ENCODE measurements at places on chromosomes 11 and 22.

GRCh38 chr11:119249671-119250010 is 43.5 kb downstream of the CBL start:
- no peak for DNase-seq
- no peak overlapping the region for H3K4me3 ChIP-seq
- no peak overlapping the region for H3K27ac ChIP-seq
- no peaks in the 10 kb centered on the region for H3K27me3 ChIP-seq
- no peaks in the 10 kb centered on the region for H3K36me3 ChIP-seq
- H3K4me1 ChIP-seq = no peaks in the 10 kb centered on the region

DNA sequence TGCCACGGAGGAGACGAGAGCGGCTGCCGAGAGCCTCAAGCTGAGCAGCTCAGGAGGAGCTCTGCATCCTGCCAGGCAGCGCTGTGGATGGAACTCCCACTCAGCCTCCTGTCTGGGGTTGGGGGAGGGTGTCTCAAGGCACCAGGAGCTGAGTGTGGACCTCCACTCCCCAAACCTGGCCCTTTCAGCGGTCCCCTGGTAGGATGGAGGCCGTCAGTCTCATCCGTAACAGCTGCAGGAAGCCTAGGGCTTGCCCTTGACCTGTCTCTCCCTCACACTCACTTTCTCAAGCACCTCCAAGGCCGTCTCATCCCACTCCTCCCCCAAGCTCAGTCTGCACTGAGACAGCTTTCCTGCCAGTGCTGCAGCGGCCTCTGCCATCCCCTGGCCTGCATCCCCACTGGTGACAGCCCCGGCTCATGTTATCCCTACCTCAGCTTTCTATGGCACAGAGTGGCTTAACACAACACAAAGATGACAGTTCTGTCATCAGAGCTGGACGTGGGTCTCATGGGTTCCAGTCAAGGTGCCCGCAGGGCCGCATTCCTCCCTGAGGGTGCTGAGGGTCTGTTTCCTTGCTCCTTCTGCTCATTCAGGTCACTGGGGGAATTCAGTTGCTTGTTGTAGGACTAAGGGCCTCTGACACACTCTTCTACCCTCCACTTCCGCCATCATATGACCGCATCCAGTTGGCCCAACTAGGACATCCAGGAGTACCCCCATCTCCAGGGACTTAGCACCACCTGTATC is 341.9 kb upstream of the B3GAT1 start:
- H3K4me3 ChIP-seq = no peak overlapping the region
- no peaks in the 10 kb centered on the region for H3K27me3 ChIP-seq
- H3K4me1 ChIP-seq = peaks cover 7% of the 10 kb centered on the region
- DNase-seq = no peak
- H3K36me3 ChIP-seq = no peaks in the 10 kb centered on the region

DNA sequence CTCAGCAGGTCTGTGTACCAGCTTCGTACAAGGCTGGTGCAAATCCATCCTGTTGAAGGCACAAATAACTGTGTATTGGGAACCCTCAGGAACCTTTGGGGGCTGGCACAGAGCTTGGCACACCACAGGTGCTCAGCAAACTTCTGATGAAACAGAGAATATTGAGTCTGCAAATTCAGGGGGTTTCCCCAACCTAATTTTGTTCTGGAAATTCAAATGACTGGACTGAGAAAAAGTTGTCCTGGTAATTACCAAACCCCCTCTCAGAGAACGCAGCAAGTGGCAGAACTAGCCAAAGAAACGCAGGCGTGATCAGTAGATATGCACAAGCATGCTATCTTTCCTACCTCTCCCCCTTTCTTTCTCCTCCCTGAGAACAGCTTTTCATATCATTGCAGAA is 47.6 kb downstream of the LIF start:
- H3K27ac ChIP-seq = no peak overlapping the region
- peaks cover 18% of the 10 kb centered on the region for H3K4me1 ChIP-seq
- H3K4me3 ChIP-seq = no peak overlapping the region
- no peaks in the 10 kb centered on the region for H3K27me3 ChIP-seq
- no peaks in the 10 kb centered on the region for H3K36me3 ChIP-seq

GRCh38 chr11:114307524-114308203 is 11.5 kb downstream of the NNMT start:
- no peak overlapping the region for H3K27ac ChIP-seq
- no peak overlapping the region for H3K4me3 ChIP-seq
- no peaks in the 10 kb centered on the region for H3K27me3 ChIP-seq
- no peaks in the 10 kb centered on the region for H3K36me3 ChIP-seq
- no peak for DNase-seq

DNA sequence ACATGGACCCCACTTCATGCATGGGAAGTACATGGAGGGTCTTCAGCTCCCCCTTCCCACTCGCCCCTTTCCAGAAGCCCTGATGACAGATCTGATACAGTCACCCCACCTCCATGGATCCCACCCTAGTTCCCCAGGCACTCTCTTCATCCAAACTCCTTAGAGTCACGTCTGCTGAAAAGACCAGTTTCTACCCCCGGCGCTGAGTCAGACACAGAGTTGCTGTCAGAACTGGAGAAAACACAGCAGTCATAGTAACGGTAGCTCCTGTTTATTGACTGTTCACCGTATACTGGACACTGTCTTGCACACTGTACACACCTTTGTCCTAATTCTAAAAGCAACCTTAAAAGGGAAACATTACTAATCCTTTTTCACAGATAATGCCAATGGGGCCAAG is 29.1 kb downstream of the DRD2 start:
- H3K27me3 ChIP-seq = no peaks in the 10 kb centered on the region
- no peak overlapping the region for H3K27ac ChIP-seq
- DNase-seq = no peak
- H3K4me3 ChIP-seq = no peak overlapping the region

DNA sequence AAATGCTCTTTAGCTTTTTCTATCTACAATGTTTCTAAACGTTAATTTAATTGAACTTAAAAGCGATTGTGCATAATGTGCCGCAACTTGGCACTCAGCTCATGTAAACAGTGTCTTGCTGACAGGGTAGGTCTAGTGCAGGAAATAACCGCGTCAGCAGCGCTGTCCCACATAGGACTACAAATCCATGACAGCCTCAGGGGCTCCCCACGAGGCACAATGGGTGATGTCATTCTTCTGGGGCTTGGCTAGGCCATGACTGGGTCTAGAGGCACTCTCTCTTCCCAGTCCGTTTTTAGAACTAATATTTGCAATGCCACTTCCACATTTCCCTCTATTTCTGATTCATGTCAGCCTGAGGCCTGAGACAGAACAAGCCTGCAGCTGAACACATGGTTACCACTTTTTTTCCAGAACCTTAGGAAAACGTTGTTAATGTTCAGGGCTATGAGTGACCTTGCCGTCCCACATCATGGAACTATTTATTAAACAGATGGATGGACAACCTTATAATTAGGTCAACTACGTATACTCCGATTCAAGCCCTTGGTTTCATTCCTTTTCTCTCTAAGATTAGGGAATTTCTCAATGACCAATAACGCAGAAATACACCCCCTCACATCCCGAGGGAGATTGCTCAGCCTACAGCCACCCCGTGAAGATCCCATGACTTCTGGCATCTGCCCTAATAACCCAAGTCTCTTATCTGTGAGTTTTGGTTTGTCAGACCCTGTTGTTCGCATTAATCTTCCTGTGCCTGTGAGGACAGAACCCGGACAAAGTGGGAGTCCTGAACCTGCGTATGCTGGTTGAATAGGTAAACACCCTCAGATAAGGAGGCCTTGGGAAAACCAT is 19.4 kb upstream of the SNX32 start:
- H3K27me3 ChIP-seq = peaks cover 12% of the 10 kb centered on the region
- H3K4me1 ChIP-seq = no peaks in the 10 kb centered on the region
- no peak overlapping the region for H3K27ac ChIP-seq
- H3K4me3 ChIP-seq = no peak overlapping the region
- H3K36me3 ChIP-seq = no peaks in the 10 kb centered on the region

DNA sequence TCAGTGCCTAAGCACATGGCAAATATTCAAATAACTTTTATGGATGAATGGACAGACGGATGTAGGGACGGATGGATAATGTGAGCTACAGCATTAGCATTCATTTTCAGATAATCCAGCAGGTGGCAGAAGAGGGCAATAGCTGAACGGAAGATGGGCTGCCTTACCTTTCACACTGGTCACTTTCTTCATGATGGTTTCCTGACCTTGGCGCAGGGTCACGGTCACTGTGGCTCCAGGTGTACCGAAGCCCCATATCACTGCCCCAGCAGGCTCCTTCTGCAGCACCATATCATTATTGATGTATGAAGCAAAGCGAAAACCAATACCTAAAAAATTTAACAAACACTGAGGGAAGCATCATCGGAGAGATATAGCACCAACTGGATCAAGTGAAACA is 4.3 kb downstream of the SIAE start:
- H3K27me3 ChIP-seq = peaks cover 66% of the 10 kb centered on the region
- peaks cover 6% of the 10 kb centered on the region for H3K4me1 ChIP-seq
- no peak overlapping the region for H3K27ac ChIP-seq
- no peaks in the 10 kb centered on the region for H3K36me3 ChIP-seq
- peak; percentile 62 for DNase-seq

- DNase-seq = no peak
- H3K4me3 ChIP-seq = no peak overlapping the region
- no peaks in the 10 kb centered on the region for H3K27me3 ChIP-seq
Measured at GRCh38 chr22:17472932-17473331, 90.4 kb upstream of the SLC25A18 start.

GRCh38 chr11:121576531-121576930 is 123.8 kb upstream of the SORL1-AS1 start:
- H3K4me3 ChIP-seq = no peak overlapping the region
- H3K27ac ChIP-seq = no peak overlapping the region
- H3K36me3 ChIP-seq = peaks cover 59% of the 10 kb centered on the region
- no peaks in the 10 kb centered on the region for H3K27me3 ChIP-seq

DNA sequence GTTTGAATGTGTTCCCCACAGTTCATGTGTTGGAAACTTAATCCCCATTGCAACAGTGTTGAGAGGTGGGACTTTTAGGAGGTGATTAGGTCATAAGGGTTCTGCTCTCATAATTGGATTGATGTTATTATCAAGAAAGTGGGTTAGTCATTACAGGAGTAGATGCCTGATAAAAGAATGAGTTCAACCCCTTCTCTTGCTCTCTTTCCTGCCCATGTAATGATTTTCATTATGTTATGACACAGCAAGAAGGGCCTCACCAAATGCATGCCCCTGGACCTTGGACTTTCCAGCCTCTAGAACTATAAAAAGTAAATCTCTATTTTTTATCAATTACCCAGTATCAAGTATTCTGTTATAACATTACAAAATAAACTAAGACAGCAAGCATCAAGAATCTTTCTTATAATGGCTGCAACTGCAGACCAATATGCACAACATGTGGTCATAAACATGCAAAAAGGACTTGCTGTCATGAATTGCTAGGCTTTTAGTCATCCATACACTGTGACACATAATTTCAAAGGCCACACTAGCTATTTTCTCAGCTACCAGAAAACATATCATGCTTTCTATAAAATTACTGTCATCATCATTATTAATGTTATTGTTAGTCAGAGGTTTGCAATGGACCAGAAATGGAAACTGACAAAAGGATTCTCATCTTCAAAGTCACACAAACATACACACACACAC is 99.9 kb upstream of the GUCY1A2 start:
- H3K4me3 ChIP-seq = no peak overlapping the region
- no peaks in the 10 kb centered on the region for H3K27me3 ChIP-seq
- no peak for DNase-seq

DNA sequence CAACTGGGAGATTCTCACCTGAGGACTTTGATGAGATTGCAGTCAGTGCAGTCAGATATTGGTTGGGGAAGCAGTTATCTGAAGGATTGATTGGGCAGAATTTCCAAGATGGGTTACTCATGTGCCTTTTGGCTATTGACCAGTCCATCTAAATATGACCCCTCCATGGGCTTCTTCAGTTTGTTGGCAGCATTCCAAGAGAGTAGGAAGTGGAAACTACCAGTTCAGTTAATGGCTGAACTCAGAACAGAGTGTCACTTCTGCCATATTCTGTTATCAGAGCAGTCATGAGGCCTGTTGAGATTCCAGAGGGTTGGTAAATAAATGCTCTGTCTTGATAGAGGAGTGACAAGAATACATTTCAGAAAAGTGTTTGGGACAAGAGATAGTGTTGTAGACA is 71.0 kb downstream of the CYP2R1 start:
- H3K27me3 ChIP-seq = no peaks in the 10 kb centered on the region
- no peak for DNase-seq
- H3K4me1 ChIP-seq = no peaks in the 10 kb centered on the region
- H3K36me3 ChIP-seq = no peaks in the 10 kb centered on the region
- H3K27ac ChIP-seq = no peak overlapping the region
- H3K4me3 ChIP-seq = no peak overlapping the region

DNA sequence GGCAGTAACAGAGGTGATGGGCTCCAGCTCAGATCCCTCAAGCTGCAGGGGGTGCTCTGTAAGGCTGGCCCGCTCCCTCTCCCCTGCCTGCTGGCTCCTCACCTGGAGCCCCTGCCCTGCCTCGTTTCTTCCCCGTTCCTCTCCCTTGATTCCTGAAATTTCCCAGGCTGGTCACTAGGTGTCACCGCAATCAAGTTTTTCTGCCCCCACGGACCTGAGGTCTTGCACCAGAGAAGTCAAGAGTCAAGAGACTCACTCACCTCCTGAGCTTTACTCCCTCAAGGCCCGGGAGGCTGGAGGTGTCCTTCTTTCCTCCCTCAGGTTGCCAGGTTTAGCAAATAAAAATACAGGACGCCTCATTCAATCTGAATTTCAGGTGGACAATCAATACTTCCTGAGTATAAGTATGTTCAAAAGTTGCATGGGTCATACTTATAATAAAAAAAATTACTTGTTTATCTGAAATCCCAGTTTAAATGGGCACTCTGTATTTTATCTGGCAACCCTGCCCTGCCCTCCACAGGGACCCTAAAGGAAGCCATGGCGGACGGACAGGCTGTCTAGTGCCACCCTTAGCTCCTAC is 69.2 kb downstream of the SCUBE1 start:
- H3K4me1 ChIP-seq = peaks cover 13% of the 10 kb centered on the region
- no peak overlapping the region for H3K27ac ChIP-seq
- no peak overlapping the region for H3K4me3 ChIP-seq

- no peak overlapping the region for H3K4me3 ChIP-seq
- H3K4me1 ChIP-seq = no peaks in the 10 kb centered on the region
- no peaks in the 10 kb centered on the region for H3K36me3 ChIP-seq
- H3K27me3 ChIP-seq = no peaks in the 10 kb centered on the region
Measured at GRCh38 chr22:21694795-21695429, 29.1 kb downstream of the PPIL2 start.

DNA sequence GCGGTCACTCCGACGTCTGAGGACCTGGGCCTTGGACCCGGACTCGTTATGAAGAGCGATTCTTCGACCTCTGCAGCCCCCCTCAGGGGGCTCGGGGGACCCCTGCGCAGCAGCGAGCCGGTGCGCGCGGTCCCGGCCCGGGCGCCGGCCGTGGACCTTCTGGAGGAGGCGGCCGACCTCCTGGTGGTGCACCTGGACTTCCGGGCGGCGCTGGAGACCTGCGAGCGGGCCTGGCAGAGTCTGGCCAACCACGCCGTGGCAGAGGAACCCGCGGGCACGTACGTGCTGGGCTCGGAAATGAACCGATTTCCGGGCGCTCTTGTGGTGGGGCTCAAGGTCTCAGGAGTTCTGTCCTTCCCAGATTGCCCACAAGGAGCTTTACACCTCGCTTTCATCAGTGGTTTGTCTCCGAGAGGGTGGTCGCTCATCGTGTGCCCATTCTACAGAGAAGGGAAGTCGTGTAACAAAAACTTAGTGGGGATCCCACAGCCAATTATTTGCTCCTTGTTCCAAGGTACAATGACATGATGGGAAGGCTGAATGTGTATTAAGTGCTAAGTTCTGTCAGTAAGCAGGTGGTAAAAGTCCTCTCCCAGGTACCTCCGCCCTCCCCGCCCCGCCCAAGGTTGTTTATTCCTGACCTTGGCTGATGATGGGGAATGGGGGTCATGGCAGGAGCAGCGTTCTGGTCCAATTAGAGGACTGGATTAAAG is 695 bp downstream of the PEX26 start:
- no peaks in the 10 kb centered on the region for H3K27me3 ChIP-seq
- H3K4me3 ChIP-seq = peak overlapping the region; percentile 97
- peaks cover 12% of the 10 kb centered on the region for H3K4me1 ChIP-seq
- peaks cover 21% of the 10 kb centered on the region for H3K36me3 ChIP-seq
- H3K27ac ChIP-seq = peak overlapping the region; percentile 71
- peak; percentile 70 for DNase-seq
